ENCODE measurements at places on chromosomes 13 and 19. TPM values are rescaled to one million over a fixed set of nuclear protein-coding genes. Genes with fewer than 3 reads are reported as not detected.

The SPACA4 gene
- not detected for total RNA-seq

The LCP1 gene
- total RNA-seq: 163 TPM

The KLF1 gene
- 144 TPM for total RNA-seq

The LILRA2 gene
- 2.1 TPM for total RNA-seq

The IL27RA gene
- 15.2 TPM for total RNA-seq

The CASP14 gene
- not detected for total RNA-seq

Data from K562 (cell line).